Stimulated activated CD8-positive, alpha-beta memory T cell treated with anti-CD3 and anti-CD28 coated beads, Interleukin-2, amount 100 ng/mL, for 48 hours (primary cell): ENCODE measurements at places on chromosomes 4 and X.

GRCh38 chrX:101450961-101451360 lies 34.3 kb upstream of the ARMCX4 start:
- no peak for DNase-seq

DNA sequence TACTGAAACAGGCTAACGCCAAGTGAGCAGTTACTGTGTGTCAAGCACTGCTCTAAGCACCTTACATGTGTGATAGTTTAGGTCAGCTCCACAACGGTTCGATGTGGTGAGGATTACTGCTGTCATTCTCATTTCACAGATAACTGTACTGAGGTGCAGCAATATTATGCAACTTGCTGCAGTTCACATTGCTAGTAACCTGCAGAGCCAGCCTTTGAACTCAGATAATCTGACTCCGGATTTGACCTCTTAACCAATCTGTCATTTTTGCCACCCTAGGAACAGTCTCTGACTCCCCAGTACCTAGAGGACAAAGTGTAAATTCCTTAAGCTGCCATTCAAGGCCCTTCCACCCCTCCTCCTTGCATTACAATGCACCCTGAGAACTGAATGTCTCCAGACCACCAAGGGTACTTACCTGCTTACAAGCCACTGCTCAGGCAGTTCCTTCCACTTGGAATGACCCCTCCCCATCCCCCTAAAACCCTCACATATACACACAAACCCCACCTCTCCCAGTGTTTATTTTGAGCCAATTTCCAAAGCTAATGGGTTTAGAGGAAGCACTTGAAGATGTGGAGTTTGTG lies 24.9 kb downstream of the EFNB1 start:
- no peak for DNase-seq

DNA sequence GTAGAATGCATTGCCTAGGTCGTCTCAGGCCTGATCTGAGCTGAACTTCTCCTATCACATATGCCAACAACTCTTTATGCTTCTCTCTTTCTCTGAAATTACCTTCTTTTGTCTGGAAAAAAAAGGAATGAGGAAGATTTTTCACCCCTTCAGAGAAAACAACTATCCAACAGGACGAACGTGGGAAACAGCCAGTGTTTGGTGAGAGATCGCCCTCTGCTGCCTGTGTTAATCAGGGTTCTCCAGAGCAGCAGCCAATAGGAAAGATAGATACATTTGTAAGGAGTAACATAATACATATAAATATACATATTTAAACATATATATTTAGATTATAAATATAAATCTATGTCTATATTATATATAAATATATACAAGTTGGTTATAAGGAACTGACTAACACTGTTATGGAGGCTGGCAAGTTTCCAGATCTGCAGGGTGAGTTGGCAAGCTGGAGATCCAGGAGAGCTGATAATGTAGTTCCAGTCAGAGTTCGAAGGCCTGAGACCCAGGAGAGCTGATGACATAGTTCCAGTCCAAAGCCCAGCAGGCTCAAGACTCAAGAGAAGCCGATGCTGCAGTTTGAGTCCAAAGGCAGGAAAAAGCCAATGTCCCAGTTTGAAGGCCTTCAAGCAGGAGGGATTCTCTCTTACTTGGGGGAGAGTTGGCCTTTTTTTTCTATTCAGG lies 13.3 kb downstream of the CETN2 start:
- no peak for DNase-seq

DNA sequence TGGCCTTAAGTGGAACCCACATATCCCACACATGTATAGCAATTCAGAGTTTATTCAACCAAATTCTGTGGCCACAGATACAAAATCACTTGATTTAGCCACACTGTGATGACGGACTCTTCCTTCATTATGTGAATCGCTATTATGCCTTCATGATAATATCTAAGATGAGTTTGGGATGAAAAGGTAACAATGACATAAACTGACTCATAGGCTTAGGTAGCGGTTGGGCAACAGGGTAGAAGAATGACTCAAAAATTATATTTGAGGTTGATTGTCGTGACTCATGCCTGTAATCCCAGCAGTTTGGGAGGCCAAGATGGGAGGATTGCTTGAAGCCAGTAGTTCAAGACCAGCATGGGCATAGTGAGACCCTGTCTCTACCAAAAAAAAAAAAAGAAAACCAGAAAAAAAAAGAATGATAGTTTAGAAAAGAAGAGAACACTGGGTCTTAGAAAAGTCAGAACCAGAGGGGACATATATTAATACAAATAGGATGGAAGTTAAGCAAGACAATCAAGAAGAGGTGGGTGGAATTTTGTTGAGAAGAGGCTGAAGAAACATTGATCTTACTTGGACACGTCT lies 70.4 kb upstream of the USP9X start:
- DNase-seq: no peak

- DNase-seq: no peak
These were observed 463.0 kb upstream of the CPEB2 start for GRCh38 chr4:14539246-14539645.

- DNase-seq: no peak
These were observed 53.1 kb downstream of the GAK start for GRCh38 chr4:878796-879728.
